D721Med (cell line): ENCODE measurements at places on chromosomes 16 and 17.

GRCh38 chr17:64223931-64224629 lies 39.0 kb downstream of the TEX2 start:
- no peak for DNase-seq

- DNase-seq, result no peak
Measured at GRCh38 chr16:84735849-84736586, 36.2 kb downstream of the USP10 start.

DNA sequence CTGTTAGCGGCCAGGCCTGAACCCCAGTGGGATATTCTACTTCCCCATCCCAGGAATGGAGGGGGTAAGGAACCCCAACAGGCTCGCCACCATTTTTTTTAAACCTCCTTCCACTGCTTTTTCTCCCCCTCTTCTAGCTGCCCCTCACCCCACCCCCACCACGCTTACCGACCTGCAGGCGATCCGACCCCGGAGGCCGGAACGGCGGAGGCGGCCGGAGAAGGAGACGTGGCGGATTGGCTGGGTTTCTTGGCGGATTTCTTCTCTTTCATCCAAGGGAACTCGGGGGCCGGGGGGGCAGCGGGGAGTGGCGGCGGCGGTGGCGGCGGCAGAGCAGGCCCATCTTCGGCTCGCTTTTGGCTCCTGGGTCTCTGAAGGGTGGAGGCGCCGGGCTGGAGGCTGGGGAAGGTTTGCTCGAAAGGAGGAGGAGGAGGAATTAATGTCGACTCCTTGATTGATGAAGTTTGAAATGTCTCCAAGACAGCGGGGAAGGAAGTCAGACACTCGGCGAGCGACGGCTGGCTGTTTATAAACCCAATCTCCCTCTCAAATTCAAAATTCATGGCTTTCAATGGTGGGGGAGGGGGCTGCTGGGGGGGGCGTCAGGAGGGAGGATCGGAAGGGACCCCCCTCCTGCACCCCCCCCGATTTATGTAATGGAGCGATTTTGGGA lies 424 bp downstream of the HOXB2 start:
- no peak for DNase-seq

- no peak for DNase-seq
Measured at GRCh38 chr17:78013683-78014467, 55.4 kb downstream of the TNRC6C start.

- DNase-seq, result no peak
Measured at GRCh38 chr16:651844-652243, 2.7 kb downstream of the WDR90 start.

GRCh38 chr16:66846831-66847230 lies 2.6 kb downstream of the CA7 start:
- no peak for DNase-seq

DNA sequence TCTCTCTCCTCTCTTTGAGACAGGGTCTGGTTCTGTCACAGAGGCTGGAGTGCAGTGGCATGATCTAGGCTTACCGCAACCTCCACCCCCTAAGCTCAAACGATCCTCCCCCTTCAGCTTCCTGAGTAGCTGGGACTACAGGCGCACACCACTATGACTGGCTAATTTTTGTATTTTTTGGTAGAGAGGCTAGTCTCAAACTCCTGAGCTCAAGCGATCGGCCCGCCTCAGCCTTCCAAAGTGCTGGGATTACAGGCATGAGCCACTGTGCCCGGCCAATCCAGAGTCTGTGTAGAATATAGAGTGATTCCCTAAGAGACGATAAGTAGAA lies 65.8 kb upstream of the RPH3AL start:
- no peak for DNase-seq

DNA sequence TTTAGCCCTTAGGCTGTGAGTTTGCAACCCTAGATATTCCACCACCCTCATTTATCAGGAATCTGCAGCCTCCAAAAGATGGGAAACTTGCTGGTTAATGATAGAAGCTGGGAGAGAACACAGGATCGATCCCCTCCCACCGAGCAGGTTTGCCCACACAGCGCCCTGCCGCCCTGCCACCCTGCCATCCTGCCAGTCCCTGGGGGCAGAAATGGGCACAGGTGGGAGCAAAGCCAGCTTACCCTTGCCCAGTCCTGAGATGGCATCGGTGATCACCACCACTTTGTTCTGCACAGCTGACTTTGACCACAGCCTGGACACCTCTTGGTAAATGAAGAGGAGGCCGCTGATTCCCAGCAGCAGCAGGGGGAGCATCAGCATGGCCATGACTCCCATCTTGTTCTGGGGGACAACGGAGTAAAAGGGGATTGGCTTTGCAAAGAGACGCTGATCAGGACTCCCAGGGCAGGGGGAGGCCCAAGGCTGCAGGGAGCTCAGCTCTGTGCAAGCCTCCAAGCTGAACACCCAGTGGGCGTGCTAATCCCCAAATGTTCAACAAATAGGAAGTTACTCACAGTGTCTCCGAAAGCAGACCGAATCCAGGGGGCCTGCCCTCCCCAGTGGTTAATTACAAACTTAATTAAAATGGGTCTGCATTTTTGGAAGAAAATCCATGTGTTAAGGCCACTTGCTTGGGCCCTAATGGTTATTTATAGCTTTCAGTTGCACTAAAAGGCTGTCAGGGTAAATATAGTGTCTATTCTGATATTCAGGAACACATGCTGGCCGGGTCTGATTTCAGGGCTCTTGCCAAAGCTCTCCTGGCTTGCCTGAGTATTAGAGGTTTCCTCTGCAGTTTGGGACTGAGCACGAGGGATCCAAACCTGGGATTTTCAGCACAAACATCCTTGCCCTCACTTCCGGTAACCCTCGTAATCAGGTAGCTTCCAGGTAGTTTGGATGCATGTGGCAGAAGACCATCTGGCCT lies at the start of gene DHRS7C:
TSS of gene DHRS7C (minus strand) at position 704 of the 988 bp plus-strand sequence. CDS start at position 396, 308 bp downstream.
- no peak for DNase-seq

DNA sequence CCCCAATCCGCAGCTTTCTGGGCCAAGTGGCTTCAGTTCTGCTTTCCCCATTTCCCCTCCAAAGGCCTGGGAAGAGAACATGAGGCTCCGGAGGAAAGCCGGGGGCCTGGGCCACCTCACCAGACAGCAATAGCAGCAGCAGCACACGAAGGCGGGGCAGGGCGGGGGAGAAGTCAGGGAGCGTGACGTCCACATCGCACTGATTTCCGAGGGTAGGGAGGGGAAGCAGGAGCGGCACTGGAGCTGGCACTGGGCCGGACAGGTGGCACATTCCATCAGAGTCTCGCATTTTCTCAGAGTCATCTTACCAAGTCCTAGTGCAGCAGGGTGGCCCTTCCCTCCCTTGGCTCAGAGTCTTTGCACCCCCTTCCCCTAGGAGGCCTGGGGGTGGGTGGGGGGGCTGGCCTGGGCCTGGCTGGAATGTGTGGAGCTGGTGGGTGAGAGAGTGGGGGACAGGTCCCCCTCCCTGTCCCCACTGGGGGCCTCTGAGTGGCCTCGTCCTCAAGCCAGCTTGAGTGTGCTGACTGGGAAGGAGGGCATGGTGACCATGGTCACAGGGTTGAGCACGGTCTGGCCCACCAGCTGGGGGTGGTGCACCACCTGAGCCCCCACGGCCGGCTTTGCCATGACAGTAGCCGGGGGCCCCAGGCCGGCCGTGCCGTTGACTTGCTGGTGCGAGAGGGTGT lies 14.3 kb downstream of the MNT start:
- DNase-seq, result no peak

DNA sequence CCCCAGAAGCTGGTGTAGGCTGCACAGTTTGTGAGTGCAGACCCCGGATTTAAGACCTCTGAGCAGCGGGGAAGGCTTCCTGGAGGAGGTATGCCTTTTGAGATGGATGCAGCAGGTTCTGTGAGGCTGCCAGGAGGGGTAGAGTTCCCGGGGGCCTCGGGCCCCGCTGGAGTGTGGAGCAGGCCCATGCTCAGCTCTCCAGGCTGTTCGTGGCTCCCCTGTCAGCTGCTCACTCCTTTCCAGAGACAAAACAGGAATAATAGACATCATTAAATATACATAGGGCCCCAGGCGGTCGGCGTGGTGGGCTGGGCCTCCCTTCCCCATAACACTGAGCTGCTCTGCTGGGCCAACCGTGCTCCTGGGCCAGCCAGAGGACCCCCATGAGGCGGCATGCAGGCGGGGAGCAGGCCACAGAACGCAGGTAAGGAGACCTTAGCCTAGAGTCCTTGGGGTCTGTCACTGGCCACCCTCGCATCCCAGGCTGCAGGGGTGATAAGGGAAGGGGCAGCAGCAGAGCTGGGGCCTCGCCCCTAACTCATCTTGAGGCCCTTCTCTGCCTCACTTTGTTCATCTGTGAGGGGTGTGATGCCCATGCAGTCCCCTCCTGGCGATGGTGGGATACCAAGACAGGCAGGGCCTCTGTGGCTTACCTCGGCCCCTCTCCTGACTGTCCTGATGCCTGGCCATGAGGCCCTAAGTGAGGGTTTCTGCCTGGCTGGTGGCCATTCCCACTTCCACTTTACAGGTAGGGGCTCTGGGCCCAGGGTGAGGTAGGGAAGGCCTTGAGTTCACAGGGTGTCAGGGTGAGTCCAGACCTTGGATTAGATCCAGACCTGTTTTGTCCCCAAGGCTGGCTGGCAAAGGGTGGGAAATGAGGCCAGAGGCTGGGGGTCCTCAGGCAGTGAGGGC lies at the start of gene MYO15A:
TSS of gene MYO15A (plus strand) at position 356 of the 912 bp plus-strand sequence. CDS start 10,045 bp downstream, outside the sequence.
- no peak for DNase-seq

DNA sequence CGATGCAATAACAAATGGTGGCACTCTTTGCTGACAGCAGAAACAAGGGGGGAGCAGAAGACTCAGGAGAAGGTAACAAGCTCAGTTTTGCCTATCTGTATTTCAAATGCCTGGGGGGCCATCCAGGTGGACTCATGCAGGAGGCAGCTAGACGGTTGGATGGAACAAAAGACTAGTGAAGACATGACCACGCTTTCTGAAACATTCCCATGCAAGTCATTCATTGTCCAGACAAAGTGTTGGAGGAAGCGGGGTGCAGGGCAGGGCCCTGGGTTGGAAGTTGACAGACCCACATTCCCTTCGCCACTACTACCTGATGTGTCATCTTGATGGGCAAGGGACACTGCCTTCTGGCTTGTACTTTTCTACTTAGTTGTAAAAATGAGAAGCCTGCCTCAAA lies 29.8 kb upstream of the CRYBA1 start:
- no peak for DNase-seq

DNA sequence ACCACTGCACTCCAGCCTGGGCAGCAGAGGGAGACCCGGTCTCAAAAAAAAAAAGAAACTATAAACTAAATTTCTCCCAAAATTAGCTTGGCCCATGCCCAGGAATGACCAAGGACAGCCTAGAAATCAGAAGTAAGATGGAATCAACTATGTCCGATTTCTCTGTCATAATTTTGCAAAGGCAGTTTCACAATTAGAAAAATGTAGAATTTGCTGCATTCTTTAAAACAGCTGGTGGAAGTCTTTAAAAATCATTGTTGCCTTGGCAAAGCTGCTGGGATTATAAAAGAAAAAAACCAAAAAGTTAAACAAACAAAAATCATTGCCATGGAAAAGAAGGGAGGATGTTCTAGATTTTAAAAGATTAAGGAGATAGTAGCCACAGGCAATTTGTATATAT lies 32.4 kb downstream of the WWP2 start:
- DNase-seq, result no peak

DNA sequence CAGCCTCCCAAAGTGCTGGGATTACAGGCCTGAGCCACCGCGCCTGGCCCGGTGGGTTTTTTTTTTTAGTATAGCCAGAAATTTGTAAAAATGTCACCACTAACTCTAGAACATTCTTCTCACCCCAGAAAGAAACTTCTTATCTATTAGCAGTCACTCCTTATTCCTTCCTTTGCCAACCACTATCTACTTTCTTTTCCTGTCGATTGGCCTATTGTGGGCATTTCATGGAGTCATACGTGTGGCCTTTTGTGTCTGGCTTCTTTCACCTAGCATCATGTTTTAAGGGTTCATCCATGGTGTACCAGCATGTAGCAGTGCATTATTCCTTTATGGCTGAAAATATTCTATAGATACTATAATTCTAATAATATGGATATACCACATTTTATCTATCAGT lies 3.6 kb downstream of the CYB5D2 start:
- DNase-seq, result no peak

DNA sequence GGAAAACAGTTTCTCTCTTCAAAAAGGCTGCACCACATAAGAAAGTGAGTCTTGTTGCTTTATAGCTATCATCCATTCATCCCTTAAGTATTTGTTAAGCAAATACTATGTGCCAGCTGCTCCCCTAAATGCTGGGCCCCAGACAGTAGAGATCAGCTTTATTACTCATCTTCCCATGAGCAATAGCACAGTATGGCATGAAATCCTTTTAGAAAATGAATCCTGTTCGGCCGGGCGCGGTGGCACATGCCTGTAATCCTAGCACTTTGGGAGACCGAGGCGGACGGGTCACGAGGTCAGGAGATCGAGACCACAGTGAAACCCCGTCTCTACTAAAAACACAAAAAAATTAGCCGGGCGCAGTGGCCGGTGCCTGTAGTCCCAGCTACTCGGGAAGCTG lies 99.5 kb downstream of the MYO1D start:
- no peak for DNase-seq

DNA sequence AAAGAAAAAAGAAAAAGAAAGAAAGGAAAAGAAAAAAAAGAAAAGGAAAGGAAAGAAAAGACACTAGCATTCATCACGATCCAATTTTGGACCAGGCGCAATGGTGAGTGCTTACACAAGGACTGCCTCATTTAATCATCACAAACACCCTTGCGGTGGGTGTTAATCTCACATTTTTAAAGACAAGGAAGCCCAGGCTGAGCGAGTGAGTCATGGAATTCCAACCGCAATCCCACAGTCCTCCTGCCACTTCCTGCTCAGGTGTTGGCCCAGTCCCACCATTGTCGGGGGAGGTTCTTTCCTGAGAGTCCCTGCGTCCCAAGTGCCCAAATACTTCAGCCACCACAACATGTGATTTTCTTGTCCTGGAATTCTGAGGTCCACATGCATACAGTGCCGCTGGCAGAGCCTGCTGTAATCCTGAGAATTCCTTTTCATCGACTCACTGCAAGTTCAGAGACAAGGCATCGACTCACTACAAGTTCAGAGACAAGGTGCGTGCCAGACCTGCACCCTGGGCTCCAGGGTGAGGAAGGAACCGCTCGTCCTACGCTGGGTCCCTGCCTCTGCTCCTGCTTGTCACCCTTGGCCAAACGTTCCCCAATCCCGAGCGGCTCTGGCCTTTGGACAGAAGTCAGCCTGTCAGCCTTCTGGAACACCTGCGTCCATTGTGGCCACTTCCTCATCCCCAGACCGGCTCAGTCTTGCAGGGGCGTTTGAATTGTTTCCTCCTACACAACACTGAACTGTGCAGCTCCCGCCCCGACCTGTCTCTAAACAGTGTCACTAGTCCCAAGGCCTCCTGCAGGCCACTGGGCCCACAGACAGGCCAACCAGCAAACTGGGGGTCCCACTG lies 5.8 kb downstream of the ZG16B start:
- no peak for DNase-seq

DNA sequence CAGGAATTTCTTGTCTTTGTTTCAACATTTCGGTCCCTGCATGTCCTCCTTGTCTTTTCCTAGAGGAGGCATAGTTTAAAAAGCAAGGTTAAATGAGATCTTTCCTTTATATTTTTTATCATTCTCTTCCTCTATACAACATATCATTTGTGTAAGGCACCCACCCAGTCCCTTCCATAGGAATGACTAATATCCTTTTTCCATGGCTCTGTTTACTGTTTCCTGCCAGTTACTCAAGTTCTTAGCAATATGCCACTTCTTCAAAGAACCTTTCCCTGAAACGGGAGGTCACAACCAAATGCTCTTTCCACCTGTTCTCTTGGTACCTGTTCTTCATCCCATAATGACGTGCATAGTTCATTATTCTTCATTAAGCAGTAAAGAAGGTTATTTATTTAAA lies 1237.1 kb upstream of the GOT2 start:
- no peak for DNase-seq
